Activated CD4-positive, CD25-positive, alpha-beta regulatory T cell treated with anti-CD3 and anti-CD28 coated beads, Interleukin-2, amount 50 U/mL, for 72 hours (primary cell): ENCODE measurements at places on chromosomes 6 and 20.

GRCh38 chr6:116206231-116206903 is 47.5 kb downstream of the TSPYL4 start:
- no peak for DNase-seq

DNA sequence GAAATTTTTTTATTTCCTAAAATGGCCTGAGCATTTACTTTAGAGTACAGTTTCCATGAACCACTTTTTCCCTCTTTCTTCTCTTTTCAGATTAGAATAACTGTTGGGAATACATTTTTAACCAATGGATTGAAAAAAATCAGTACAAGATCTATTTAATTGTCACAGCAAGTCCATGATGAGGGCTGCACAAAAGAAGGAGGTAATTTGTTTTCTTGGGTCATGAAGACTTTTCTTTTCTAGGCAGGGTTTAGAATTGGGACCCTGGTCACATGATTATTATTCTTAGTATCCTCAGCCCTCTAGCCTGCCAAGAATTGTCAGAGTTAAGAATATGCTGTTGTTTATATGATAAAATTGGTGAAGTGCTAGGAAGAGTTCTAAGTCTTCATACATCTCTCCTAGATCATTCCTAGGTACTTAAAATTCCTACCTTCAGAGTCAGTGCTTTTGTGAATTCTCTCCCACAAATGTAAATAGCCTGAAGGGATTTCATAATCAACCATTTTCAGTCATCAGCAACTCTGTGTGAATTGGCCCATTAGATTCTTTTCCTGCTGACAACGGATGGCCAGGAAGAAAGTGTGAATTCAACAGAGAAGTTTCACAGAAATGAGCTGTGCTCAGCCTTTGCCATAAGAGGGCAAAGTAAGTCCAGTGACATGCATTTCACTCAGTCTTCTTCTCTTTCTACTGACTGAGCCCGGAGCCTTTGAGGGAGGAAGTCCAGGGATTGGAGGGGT is 32.4 kb upstream of the TPBG start:
- DNase-seq, result no peak

DNA sequence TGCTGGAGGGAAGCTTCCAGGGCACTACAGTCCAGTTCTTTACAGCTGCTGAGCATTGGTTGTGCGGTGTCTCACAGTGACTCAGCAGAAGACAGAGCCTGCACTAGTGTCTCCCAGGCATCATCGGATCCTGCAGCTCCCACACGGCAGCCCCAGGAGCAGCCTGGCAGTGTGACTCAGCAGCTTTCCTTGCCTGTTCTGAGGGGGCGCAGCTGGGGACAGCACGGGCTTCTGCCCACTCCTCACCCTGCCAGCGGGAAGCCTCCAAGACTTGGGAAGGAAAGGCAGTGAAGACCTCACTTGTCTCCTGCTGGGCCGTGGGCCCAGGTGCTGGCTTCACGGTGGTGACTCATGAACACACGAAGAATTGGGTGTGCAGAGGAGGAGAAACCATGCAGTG is 165.4 kb downstream of the SYNDIG1 start:
- DNase-seq, result no peak

DNA sequence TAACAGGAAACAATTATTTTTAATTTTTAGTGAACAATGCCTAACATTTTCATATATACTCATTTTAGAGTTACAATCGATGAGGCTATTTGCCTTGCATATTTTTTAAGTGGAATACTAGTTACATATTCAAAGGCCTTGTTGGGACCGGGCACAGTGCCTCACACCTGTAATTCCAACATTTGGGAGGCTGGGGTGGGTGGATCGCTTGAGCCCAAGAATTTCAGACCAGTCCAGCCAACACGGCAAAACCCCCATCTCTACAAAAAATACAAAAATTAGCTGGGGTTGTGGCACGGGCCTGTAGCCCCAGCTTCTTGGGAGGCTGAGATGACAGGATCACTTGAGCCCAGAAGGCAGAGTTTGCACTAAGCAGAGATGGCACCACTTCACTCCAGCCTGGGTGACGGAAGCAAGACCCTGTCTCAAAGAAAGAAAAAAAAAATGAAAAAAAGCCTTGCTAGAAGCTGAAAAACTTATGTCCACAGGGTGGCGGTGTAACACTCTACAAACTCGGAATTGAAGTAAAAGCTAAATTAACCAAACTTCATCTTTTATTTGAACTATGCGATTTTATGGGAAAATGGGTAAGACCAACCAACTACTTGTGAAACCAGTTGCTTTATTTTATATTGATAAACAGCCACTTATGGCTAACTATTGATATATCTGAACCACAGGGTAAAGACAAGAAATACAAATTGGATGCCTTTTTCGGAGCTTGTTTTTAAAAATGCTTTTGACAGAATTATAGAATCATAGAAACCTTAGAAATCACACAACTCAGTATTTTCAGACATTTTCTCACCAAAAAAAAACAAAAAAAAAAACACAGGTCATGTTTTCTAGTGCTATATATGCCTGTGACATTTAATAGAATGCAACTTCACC is 24.1 kb upstream of the ROS1 start:
- DNase-seq, result peak; percentile 37

DNA sequence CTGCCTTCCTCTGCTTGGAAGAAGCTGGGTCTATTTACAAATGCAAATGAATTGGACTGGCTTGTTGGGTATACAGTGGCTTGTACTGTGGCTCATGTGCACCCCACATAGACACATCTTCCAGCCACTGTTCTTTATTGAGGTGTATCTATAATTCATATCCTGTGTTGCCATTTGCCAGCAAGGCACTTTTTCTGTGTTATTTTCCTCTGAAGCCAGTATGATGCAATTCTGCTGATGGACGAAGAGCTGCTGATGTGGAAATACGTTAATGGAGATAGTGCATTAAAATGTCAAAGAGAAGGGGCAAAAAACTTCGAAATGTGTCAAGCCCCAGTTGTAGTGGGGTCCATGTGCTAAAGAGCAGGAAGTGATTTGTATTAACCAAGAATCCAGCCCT is 167.5 kb downstream of the TMEM242 start:
- DNase-seq, result no peak

GRCh38 chr20:61295249-61295648 is 43.2 kb downstream of the CDH4 start:
- no peak for DNase-seq

DNA sequence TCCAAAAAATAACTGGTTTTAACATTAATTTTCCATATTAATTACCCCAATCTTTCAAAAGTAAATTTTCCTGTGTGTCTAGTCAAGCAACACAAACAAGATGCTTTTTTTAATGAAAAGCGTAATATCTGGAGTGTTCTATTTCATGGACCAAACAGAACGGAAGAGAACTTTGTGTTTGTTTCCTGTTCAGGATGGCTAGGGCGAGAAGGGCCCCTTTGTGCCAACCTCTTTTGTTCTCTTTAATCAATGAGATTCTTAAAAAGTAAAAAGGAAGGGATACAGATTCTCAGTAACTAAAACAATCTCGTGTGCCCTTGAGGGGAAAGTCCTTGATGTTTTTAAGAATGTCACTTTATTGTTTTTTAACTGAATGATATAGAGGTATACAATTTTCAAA is 55.7 kb downstream of the GNAS start:
- DNase-seq, result no peak

DNA sequence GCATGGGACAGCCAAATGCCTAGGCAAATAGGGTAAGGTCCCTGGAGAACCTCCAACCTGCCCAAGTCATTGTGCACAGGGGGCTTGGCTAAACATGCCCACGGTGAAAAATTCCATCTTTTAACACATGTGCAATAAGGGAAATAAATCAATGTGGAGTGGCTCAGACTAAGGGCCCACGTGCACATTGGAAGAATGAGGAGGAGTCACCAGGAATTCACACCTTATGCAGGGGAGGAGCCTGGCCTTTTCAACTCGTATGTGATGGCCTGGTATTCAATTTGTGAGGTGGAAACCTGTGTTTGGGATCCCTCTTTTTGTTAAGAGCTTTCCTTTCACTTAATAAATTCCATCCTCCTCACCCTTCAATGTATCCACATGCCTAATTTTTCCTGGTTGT is 12.6 kb downstream of the C6orf52 start:
- no peak for DNase-seq

GRCh38 chr6:116246089-116246488 is 7.8 kb downstream of the TSPYL4 start:
- no peak for DNase-seq

DNA sequence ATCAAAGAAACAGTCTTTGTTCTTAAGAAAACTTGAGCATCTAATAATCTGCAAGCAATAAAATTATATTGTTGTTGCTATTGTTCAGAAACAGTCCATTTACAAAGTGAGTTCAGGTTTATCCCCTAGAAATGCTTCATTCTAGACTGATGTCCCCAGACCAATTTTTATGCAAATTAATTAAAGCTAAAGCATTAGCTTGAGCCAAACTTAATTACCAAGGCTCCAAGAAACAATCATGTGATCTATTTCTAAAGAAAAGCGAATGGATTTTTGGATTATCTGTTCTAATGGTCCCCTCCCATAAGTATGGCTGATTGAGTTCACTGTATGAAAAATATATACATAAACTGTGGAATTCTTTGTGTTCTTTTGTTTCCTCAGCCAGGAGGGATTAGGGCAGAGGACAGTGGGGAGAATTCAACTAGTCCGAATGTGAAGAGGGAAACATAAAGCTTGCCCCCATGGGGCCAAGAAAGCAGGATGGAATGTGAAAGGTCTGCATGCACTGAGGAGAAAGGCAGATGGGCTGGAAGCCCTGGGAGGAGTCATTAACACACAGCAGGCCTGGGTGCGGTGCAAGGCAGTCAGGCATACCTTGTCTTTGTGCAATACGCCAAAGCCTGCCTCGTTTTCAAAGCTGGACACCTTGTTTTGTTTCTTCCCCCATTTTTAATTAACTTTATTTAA is 597.1 kb downstream of the KIF16B start:
- no peak for DNase-seq

DNA sequence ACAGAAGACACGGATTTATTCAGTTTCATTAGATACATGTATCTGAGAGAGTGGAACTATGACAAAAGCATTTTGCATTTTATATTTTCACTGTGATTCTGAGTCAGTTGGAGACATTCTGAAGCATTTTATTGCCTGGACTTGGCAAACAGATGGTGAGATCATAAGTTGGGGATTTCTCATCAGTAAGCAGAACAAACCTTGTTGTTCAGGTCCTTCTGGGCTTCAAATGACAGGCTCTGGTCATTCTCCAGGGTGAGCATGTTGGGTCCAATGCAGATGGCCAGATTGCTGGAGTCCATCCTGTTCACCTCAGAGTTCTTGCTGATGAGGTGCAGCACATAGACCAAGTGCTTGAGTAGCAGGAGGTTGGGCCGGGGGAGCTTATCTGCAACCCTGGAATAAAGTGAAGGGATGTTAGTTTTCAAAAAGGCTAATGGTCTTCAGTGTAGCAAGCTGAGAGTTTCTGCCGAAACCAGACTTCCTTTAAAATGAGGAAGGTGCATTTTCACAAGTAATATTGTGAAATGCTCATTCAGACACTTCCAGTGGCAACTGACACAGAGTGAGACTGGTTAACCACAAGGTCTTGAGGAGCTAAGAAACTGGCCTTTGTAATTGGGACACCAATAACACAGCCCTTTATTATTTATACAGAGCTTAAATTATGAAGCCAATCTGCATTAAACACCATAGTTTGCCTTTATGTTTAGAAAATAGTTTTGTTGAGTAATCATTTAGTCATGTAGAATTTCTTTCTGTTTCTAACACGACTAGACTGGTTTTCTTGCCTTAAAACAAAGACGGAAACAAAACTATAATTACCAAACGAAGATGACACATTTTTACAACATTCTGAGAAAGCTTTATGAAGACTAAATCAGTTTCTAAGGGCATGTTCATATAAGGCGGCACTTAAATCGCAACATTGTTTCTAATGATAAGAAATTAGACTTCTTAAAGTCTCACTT is 5.6 kb downstream of the TAGAP start:
- DNase-seq, result no peak

DNA sequence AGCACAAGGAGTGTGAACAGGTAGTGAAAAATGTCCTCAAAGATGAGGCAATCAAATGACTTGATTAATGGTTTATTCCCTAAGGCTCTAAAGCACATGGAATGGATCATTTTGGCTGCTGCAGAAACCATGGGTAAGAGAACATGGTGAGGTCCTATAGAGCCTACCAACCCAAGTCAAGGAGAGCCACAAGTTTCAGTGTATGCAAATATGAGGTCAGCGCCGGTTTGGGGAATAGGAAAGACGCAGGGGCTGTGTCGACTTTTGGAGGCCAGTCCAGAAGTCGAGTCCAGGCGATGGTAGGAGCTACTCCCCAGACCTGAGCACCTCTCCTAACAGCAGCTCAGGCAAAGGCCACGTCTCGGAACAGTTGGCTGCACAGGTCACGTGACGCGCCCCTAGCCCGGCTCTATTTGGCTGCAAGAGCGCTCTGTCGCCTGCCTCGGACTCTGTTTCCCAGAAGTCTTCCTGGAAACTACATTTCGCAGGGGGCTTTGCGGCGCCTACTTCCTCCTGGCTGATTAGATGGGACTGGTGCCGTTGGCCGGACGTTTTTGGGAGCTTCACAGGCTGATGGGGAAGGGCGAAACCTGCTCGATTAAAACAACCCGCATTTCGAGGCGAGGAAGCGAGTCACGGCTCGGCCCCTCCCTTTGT is 74.4 kb upstream of the CHD6 start:
- DNase-seq, result peak; percentile 71

GRCh38 chr6:23620911-23621401 is 505.1 kb upstream of the NRSN1 start:
- DNase-seq, result no peak

GRCh38 chr6:34834789-34835518 is 43.1 kb downstream of the BLTP3A start:
- DNase-seq, result no peak

- no peak for DNase-seq
Observed at GRCh38 chr6:109793792-109794191, 102.7 kb downstream of the FIG4 start.

DNA sequence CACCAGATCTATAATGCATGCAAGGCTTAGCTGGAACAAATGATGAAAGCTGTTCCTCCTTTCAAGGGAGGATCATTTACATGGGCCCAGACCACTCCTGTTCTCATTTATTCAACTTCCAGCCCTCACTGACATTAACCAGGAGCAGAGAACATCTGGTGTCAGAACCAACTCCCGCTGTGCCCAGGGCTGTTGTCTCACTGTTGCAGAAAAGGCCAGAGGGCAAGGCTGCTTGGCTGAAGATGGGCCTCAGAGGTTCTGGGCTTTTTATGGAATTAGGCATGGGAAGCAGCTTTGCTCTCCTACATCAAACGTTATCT is 164.2 kb downstream of the GMPR start:
- DNase-seq, result no peak
